Stimulated activated CD4-positive, alpha-beta T cell treated with anti-CD3 and anti-CD28 coated beads, TNF-alpha, amount 100 ng/mL, for 1 hour (primary cell): ENCODE measurements at places on chromosomes 16 and 17.

DNA sequence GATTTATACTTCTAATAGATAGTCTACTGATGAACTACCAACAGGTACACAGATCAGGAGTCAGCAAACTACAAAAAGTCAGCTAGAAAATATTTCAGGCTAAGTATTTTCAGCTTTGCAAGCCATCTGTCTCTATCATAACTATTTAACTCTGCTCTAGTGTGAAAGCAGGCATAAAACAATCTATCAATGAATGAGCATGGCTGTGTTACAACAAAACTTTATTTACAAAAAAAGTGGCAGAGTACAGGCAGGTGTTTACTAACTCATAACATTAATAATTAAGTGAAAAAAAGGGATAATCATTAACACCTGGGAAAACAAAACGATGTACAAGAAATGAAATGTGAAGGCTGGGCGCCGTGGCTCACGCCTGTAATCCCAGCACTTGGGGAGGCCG, 15.8 kb downstream of the MED13 start:
- DNase-seq, result no peak

DNA sequence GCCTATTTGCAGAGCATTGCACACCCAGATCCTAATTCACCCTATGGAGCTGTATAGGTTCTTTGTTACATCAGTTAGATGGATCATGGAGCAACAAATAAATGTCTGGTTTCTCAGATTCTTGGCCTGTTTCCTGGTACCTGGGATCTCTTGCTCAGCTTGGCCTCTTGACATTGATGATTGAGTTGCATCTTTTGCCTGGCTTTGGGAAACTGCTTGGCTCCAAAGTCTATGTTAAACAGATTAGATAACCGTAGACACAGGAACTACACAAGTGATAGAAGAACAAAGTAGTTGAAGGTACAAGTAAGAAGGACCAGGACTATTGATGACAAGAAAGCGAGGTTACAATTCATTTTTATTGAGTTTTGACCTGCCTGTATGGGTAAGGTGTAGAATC, 77.3 kb downstream of the TMEM100 start:
- DNase-seq, result no peak

GRCh38 chr17:72378414-72379390, 257.9 kb downstream of the SOX9 start:
- no peak for DNase-seq

- peak; percentile 37 for DNase-seq
Observed at GRCh38 chr17:50866950-50867362, 802 bp upstream of the TOB1 start.

- DNase-seq, result no peak
Observed at GRCh38 chr17:77640916-77641605, 317.4 kb upstream of the TNRC6C start.

DNA sequence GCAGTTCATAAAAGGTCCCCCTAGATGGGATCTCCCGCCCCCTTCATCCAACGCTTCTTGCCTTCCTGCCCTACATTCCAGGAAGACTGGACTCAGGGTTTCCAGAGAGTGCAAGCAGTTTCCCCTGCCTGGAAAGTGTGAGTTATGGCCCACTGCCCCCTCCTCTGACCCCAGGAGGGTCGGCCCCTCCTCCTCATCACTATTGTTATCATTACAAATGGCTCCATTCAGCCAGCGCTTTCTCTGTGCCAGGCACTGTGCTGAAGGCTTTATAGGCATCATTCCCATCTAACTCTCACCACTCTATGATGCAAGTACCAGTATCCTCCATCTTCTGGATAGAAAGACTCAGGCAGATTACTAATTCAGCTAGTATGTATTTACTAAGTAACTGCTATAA, 90.7 kb downstream of the USP31 start:
- no peak for DNase-seq

DNA sequence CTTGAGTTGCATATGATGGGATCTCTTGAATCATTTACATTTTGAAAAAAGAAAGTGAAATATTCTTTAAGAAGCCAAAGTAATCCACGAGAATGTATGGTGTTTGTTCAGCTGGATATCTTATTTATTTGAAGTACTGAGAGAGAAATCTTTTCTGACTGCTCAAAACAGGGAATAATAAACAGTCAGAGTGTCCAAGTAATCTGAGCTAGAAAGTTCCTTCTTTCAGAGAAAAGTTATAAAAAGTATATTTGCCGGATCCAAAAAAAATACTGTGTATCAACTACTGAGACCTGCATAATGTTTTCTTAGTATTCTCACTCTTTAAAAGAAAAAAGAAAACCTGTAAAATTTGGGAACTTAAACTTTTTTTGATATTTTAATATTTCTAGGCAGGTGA, 350.8 kb downstream of the WWOX start:
- DNase-seq, result no peak

DNA sequence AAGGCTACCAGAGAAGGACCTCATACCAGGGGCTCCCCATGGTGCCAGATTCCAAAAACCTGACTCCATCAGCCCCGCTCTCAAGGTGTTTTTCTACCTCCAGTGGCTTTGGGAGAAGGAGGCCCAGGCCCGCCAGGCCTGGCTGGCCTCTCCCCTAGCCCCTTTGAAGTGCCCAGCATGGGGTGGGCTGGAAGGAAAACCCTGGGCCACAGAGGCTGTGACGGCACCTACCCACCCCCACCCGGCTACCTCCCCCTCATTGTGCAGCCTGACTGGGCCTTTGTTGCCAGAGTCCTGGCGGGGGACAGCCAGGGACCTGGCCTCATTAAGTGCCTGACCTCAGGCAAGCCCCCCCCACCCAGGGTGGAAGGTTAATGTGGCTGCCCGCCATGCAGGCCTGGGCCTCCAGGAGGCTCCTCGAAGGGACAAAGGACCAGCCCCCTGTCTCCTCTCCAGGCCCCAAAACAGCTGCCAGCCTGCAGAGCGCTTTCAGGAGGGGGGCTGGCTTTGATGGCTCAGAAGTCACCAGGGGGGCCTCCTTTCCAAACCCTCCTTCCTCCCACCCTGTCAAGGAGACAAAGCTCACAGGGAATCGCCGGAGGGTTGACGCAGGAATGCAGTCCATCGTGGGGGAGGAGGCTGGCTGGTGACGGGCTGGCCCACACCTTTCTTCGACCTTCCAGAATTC, 159.4 kb downstream of the ZNF423 start:
- DNase-seq, result no peak

- no peak for DNase-seq
Observed at GRCh38 chr17:75249564-75249963, 11.8 kb downstream of the GGA3 start.

DNA sequence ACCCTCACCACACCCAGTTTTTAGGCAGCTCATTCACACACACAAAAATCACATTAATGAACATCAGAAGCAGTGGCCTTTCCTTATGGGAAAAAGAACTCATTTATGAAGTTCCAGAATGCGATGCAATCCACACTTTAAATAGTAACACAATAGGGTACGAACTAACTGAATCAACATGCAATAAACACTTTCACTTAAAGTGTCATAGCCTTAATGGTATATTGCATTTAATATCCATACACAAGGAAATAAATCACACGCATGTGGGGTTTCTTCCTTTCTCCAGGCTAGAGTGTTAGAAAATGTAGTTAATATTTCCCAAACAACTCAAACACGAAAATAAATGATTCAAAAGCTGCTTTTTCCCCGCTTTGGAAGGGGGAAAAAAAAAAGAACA, 19.7 kb downstream of the ADCY9 start:
- DNase-seq, result no peak

DNA sequence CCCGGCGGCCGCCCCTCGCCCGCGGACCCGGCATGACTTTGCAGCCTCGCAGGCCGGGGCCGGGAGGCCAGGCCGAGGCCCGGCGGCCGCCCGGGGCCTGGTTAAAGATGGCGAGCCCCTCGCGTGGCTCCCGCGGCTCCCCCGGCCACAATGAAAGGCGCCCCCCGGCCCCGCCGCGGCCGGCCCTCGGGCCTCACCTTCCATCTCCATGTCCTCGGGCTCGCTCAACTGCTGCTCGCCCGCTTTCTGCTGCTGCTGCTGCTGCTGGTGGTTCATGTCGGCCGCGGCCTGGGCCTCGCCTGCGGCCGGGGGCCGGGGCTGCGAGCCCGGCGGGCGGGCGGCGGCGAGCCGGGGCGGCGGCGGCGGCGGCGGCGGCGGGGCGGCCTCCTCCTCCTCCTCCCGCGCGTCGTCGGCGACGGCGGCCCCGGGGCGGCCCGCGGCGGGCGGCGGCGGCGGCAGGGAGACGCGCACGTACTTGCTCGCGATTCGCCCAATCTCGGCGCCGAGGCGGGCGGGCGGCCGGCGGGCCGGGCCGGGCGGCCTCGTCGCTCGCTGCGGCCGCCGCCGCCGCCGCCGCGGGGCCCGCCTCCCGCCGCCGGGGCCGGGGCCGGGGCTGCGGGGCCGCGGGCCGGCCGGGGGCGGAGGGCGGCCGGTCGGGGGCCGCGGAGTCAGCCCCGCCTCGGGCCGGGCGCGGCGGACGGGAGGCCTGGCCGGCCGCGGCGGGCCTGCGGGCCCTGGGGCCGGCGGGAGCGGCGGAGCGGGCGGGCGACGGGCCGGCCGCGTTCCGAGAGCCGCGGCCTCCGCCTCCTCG, 491 bp downstream of the USP7 start:
- no peak for DNase-seq

DNA sequence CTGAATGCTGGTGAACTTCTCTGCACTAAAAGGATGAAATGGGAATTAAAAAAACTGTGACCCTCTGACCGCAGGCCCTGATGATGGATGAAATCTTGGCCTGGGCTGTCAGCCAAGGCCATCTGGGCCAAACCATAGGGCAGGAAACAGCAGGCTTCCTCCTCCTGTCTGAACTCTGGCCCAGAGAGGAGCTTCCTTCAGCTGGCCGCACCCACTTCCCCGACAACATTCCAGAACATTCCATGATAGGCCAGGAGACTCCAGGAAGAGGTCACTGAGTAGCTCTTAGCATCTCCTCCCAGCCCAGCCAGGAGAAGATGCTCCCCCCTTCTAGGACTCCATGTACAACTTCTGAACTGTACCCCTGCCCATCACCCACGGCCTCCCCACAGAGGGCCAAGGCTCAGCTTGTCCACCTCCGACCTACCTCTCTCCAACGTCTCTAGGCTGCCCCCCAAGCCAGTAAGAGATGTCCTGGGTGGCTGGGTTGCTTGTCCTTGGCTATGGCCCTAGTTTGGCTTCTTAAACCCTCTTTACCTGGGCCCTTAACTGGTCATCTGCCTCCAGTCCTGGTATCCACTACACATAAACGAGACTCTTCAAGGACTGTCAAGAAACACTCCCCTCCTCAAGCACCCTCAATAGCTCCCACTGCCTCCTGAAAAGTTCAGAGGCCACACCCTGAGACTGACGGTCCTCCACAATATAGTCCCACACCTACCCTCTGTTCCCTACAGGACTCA, 1.7 kb downstream of the RPH3AL start:
- no peak for DNase-seq

DNA sequence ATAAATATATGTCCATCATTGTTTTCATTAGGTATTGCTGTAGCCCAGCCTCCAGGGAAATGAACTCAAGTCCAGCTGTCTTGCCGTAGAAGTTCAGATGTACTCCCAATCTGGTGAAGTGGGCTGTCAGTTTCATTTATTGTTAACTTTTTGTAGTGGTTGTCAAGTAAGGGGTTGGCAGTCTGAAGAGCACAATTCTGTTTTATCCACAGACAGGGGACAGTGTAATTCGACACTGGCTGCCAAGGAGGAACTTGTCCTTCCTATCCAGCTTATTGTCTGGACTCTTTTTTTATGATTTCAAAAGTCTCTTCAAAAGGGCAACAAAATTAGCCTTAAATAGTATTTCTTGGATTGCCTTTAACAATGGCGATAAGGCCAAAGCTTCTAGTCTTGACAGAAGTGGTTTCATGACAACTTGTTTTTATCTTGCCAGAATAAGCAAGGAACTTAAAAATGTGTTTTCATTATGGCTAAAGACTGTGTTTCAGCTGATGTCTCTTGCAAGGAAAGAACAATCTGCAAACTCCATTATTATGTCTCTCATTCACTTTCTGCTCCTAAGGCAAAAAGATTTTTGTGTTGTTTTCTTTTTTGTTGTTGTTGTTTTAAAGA, 73.9 kb upstream of the TANC2 start:
- no peak for DNase-seq

DNA sequence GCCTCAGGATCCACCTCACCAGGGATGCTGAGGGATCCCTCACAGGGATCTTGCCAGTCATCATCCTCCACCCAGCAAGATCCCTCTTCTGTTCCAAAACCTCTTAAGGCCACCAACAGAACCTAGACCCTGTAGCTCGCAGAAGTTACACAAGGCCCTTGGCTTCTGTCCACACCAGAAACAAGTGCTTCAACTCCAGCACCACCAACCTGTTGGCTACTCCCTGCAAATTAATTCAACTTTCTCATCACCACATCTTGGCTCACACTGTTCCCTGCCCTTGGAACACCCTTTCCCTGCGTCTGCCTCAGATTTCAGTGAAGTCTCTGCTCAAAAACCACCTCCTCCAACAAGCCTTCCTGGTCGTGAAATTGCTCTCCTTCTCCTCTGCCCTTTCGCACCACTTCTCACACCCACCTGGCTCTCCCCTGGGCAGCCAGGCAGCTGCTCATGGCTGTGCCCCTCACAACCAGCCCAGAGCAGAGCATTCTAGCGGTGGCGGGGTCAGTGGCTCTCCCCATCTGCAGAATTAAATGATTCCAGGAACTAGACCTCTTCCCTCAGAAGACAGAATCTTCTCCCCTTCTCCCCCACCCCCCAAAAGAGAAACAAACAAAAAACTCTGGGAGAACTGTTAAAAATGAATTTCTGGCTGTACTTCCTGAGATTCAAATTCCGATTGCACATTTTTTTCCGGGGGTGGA, 1.8 kb downstream of the PLLP start:
- DNase-seq, result no peak

DNA sequence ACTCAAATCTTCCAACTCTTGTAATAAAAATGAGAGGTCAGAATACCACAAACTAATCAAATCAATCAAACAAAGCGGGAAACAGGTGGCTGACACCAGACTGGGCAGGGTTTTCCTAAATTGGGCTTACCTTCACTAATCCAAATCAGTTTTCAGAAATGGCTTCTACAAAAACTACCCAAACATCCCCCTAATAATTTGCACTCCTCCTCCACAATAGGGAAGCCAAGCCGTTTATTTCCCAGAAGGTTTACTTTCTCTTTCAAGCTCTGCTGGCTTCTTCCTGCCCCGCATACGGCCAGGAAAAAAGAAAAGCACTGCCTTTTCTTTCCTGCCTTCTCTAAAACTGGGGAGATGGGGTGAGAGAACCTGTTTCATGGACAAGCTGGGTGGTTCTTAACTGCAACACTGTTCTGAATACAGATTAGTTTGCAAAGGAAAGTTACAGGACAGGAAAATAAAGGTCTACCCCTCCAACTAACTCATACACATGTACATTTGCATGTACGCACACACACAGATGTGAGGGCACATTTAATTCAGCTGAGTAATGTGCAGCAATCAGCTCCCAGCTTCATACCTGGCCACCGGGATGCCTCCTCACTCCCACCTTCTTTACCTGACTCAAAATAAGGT, 9.2 kb downstream of the STAT3 start:
- DNase-seq, result no peak

- DNase-seq, result no peak
Observed at GRCh38 chr17:77178563-77178962, 37.8 kb downstream of the SEC14L1 start.

DNA sequence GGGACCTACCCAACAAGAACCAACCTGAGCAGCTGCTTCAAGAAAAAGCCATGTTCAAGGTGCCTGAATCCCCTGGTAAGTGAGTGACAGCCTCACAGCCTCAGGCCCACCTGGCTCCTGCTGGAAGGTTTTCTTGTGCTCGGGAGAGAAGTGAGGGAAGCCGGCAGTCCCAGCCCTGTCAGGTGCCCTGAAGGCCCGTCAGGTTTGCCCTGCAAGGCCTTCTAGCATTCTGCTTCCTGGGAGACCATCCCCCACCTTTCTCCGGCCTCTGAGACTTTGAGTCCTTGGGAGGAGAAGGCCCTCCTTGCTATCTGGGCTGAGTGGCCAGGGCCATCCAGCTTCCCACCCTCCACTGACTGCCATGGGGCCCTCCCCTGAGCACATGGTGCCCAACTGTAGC, 166.7 kb upstream of the ZNF267 start:
- no peak for DNase-seq
